Mesothelial cell of epicardium (in vitro differentiated cells): ENCODE measurements at places on chromosomes 6 and 20. TPM values are rescaled to one million over a fixed set of nuclear protein-coding genes. Genes with fewer than 3 reads are reported as not detected.

DNA sequence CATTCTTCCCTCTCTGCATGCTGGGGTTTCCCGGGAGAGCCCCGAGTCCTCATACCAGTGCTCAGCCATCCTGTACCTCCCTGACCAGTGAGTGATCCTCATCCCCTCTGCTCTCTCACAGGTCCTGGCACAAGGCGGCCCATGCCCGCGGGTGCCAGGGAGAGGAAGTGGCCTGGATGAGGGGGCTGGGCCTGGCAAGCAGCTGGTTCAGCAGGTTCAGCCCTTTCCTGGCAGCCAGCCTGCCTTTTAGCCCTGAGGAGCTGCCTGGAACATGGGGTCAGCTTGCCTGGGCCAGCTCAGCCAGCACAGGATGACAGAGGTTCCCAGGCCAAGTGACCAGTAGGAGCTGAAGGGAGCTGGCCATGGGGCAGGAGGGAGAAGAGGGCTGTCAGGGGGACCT is 10.9 kb downstream of the MOCS1 start:
- DNase-seq: no peak

Gene HDGFL1
- total RNA-seq: 0.09 to 0.14 TPM (median 0.11 TPM) in 3 replicates

Gene TOX2
- total RNA-seq: 0.64 to 0.94 TPM (median 0.70 TPM) in 3 replicates

Gene SNAP25
- total RNA-seq: 4.8 to 5.2 TPM (median 5.0 TPM) in 3 replicates

Gene SAMD5
- total RNA-seq: 10.6 to 12.6 TPM (median 12.0 TPM) in 3 replicates
